Stimulated activated CD4-positive, alpha-beta T cell treated with anti-CD3 and anti-CD28 coated beads, Interleukin-1b, Interleukin-23, amount 100 ng/mL, for 48 hours (primary cell): ENCODE measurements at places on chromosomes 11 and 22.

- no peak for DNase-seq
These were observed 125.2 kb upstream of the SPON1 start for GRCh38 chr11:13837286-13837685.

GRCh38 chr22:24954114-24954463, 1.6 kb downstream of the KIAA1671 start:
- DNase-seq = no peak

DNA sequence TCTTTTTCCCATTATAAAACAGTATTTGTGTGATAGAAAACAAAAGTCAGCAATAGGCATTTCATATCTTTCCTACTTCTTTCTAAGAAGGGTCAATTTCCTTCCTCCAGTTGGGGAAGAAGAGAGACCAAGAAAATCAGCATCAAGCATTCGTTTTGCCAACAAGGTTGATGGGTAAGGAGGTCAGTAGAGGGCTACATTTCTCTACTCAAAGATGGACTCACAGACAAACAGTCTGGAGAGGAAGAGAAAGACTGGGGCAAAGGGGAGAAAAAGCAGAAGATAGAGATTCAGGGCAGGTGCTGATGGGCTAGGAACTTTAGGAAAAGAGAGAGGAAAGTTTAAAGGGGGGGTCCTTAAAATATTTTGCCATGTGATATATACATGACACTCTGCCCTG, 8.6 kb upstream of the MTNR1B start:
- DNase-seq = no peak

GRCh38 chr11:14234446-14234845, 124.5 kb downstream of the RRAS2 start:
- DNase-seq = no peak

DNA sequence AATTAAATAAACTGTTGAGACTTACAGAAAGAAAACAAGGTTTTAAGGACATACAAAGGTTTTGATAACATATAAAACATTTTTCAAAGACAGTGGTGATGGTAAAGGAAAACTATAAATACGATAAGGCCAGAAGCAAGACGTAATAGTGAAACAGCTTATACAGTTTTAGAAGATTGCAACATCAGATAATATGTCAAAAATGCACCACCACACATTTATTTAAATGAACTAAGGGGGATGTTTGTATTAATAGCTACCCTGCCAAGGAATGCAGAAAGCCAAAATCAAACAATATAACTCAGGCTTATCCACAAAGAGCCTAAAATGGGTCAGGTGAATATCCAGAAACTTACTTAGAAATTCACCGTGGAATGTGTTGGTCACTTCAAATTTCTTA, 981.6 kb upstream of the FAT3 start:
- DNase-seq = no peak

DNA sequence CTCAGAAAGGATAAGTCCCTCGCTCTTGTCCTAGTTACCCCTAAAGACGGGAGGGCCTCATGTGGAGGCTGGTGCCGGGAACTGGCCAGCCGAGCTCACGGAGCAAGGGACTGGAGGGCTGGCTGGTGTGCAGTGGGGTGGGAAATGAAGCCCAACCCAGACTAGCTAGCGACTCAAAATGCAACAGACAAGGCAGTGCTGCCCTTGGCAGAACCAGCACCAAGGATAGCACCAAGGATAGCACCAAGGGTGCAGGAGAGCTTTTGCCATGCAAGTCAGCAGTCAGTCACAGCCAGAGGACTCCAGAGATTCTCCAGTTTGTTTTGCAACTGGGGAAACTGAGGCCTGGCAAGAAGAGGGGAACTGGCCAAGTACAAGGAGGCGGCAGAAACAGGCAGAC, 6.5 kb upstream of the BATF2 start:
- no peak for DNase-seq

DNA sequence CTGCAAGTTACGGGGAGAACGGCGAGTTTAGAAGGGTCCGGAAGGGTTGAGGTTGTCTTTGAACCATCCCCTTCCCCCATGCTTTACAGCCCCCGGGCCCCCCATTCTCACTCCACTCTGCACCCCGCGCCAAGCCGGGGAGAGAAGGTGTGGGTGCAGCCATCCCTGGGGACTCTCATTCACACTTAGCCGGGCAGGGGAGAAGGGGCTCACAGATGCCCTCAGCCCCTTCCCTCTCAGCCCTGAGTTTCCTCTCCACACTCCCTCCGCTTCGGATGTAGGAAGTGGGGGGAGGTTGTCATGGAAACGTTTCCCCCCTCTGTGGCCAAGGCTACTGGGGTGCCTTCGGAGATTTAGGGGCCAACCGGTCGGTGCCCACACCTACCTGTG, 334 bp downstream of the CADM1 start:
- DNase-seq = no peak

- no peak for DNase-seq
These were observed 848.3 kb downstream of the TBC1D22A start for GRCh38 chr22:47610764-47611163.

- DNase-seq = no peak
These were observed 127.1 kb downstream of the SPATA19 start for GRCh38 chr11:133718238-133718637.

GRCh38 chr11:64065141-64065465, 29.4 kb downstream of the FLRT1 start:
- DNase-seq = no peak

DNA sequence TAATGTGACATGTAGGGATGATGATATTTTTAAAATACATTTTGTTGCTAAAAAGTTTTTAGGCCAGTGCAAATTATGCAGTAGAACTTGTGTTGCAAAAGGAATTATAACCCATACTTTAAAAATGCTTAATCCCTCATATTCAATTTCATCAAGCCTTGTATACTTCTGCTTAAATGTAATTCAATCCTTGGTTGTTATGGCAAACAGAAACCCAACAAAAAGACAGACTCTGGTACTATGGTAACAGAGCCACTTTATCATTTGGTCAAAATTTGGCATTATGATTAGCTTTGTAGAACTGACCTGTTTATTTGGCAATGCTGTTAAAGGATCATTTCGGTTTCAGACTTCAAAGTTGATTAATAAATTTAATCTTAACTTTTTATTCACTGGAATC, 284.8 kb downstream of the TMEM135 start:
- DNase-seq = no peak

GRCh38 chr11:111912535-111912934, at the start of gene HSPB2:
Gene HSPB2, plus strand, starts transcription at chr11:111912734. Its CDS starts 96 bp downstream, at chr11:111912830.
- no peak for DNase-seq

- no peak for DNase-seq
These were observed at the start of gene CCDC83 for GRCh38 chr11:85855341-85855656. Gene CCDC83, plus strand, starts transcription at chr11:85855383. Its CDS starts 9,741 bp downstream, at chr11:85865124.

- no peak for DNase-seq
These were observed 23.6 kb downstream of the TSKU start for GRCh38 chr11:76806608-76807205.

DNA sequence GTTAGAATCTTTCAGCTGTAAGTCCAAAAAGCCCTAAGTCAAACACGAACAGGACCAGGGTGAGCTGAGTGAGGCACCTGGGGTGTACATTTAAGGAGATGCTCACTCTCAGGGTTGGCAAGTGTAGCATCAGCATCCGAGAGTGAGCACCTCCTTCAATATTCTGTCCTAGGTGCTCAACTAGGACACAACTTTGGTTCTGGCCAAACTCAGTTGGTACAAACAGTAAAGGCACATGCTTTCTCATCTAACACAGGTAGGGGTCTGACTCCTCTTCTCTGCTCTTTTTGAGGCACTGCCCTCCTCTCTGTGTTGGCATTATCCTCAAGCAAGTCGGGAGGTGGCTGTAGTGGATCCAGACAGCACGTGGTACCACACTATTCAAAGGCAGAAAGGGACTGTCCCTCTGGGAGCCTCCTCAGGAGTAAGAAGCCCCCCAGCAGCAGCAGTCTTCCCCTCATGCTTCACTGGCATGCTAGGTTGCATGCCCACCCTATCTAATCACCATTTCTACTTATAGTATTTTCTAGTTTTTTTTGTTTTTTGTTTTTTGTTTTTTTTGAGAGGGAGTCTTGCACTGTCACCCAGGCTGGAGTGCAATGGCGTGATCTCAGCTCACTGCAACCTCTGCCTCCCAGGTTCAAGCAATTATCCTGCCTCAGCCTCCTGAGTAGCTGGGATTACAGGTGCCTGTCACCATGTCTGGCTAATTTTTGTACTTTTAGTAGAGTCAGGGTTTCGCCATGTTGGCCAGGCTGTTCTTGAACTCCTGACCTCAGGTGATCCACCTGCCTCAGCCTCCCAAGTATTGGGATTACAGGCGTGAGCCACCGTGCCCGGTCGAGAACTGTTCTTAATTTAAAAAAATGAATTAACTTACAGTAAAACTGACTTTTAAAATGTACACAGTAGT, 14.7 kb upstream of the MAPK1 start:
- no peak for DNase-seq

- no peak for DNase-seq
These were observed 4.7 kb upstream of the POLD4 start for GRCh38 chr11:67357831-67358670.

DNA sequence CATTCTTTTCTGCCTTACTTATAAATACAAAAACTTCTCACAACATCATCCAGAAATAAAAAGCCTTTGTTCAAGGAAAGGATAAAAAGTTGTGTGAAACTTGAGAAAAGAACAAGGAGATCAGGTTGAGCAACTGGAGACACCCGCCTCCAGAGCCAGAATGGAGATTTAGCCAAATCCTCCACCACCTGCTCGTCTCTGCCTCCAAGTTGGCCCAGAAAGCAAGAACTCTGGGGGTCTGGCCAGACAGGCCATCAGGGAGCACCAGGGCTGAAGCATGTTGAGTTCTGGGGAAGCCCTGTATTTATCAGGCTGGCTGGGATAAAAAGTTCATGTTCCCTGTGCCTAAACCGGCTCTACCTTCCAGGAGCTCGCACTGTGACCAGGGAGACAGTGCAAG, 14.9 kb downstream of the SMCO4 start:
- DNase-seq = no peak

- no peak for DNase-seq
These were observed 74.4 kb downstream of the MS4A13 start for GRCh38 chr11:60589611-60590010.

- DNase-seq = no peak
These were observed 31.7 kb downstream of the PGM2L1 start for GRCh38 chr11:74366576-74366975.

DNA sequence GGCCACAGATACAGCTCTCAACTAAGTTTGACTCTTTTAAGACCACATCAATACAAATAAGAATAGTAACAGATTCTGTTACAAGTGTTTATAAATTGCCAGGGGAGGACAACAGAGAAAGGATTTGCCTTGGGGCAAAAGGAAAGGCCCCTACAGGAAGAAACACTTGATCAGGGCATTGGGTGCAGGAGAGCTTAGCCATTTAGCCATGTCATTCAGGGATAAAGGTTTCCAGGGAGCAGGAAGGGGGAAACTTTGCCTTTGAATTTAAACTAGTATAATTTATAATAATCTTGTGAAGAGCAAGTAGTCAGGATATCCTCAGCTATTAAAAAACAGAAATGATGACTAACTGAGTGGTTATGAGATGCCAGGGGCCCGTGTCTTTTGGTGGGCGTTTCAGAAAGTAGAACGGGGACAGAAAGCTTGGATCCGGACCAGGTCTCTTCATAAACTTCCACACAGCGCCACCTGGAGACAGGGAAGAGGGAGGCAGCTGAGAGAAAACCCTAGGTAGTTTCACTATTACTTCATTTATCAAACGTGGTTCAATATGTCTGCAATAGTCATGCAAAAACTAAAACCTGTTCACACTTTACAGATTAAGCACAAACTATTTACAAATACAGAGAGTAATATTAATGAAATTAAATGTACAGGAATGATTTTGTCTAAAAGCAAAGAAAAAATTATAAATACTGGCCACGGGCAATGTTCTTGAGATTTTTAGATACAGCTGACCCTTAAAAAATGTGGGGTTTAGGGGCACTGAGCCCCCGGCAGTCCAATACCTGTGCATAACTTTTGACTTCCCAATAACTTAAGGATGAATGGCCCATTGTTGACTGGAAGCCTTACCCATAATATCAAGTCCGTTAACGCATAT, 11.0 kb upstream of the SLC5A4 start:
- DNase-seq = peak; percentile 79

GRCh38 chr11:12129227-12129626, 18.8 kb downstream of the MICAL2 start:
- no peak for DNase-seq

DNA sequence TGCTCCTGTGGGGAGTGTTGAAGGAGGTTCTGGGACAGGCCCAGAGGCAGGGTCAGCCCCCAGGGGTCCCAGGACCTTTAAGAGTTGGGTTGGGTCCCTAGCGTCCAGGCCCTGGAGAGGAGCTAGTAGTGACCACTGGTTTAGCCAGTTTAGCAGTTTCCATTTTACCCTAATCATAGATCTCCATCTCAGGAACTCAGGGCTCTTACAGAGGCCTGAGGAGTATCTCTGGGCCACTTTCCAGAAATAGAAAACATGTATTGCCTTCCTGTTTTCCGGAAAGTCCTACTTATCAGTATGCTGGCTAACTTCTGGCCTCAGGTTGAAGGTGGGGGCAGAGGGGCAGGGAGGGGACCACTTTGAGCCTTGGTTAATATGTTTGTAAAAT, 13.5 kb downstream of the NCF4 start:
- no peak for DNase-seq

DNA sequence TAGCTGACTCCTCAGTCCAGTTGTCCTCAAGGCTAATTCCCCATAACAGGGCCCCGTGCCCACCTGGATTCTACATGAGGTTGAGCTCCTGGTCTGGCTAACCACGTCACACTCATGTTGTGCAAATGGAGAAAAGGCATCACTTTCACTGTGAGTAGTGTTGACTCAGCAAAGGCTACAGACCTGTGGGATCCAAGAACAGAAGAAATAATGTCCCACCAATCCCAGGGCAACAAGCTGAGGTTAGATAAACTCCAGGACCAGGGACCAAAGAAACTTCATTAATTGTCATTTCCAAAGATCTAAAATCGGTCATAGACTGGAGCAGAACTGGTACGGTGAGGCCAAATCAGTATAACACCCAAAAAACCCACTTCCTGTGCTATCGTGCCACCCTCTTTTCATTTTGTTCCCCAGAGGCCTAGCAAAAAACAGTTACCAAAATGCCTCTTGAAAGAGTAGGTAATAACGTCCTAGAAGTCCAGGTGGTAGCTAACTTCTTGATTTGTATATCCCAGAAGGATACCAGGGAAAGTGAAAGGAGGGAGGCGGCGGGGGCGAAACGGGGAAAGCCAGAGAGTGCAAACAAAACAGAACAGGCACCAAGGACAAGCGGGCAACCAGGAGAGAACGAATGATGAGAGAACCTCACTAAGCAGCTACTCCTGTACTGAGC, 1.4 kb downstream of the PCSK7 start:
- DNase-seq = peak; percentile 73

- no peak for DNase-seq
These were observed 29.9 kb upstream of the SMIM38 start for GRCh38 chr11:69125861-69126260.

GRCh38 chr11:2321311-2321683, 19.5 kb downstream of the TSPAN32 start:
- no peak for DNase-seq

- no peak for DNase-seq
These were observed 83.6 kb upstream of the PPARA start for GRCh38 chr22:46066691-46067090.

GRCh38 chr22:32572741-32573500, 98.3 kb downstream of the FBXO7 start:
- DNase-seq = no peak

DNA sequence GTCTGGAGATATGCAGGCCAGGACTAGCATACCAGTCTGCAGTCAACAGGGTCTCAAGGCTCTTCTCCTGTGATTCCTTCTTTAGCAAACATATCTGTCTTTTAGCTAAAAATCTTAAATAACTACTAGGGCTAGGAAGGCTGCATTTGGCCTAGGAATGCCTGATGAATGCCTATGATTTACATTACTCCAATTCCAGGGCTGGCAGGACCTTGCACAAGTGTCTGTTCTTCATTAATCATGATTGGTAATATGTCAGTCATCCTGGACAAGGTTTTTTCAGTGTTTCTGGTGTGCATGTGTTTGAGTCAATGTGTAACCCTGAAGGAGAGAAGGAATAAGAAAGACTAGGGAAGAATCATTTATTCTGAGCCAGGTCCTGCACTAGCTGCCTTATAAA, 280.5 kb upstream of the NARS2 start:
- no peak for DNase-seq
